ENCODE measurements at places on chromosomes 6 and 20.

- DNase-seq = no peak
These were observed 58.0 kb upstream of the MYL9 start for GRCh38 chr20:36483209-36483918.

DNA sequence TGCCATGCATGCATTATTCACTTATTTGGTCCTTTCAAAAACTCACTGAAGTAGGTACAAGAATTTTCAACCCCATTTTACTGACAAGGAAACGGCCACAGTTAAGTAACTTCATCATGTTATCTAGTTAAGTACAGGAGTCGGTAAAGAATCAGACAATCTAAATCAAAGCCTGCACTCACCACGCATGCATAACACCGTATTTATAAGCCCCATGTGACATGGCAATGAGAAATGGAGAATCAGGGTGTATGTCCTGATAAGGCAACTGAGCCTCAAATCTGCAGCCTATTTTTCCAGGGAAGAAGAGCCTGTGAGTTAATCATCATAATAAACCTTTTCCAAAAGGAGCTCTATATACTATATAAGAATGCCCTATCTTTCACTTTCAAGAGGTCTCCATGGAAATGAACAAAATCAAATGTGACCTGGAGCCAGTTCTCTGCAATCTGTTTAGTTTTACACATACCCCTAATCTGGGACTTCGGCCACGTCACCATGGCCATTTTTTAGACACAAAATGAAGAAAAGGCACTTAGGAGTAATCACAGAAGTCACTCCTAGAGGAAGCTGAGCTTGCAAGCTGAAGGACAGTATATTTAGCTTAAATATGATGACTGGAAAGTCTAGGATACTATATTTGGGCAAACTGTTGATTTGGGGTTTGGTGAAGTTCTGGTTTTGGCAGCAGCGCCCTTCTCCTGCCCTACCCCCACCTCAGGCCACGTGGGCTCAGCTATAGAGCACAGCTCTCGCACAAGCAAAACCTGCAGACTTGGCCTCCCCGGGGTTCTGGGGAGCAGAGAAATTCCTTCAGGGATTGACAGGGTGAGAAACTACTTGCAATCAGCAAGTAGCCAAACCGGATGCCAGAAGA lies 19.2 kb downstream of the TRAM2 start:
- no peak for DNase-seq

GRCh38 chr6:150266963-150267685 lies 101.7 kb upstream of the IYD start:
- DNase-seq = no peak

- no peak for DNase-seq
These were observed 736.9 kb upstream of the MARCKS start for GRCh38 chr6:113120224-113120581.

GRCh38 chr20:50848846-50849673 lies 54.2 kb downstream of the BCAS4 start:
- DNase-seq = no peak

GRCh38 chr6:166553563-166554271 lies 32.8 kb downstream of the RAMACL start:
- no peak for DNase-seq

- no peak for DNase-seq
These were observed 366.2 kb downstream of the TFAP2A start for GRCh38 chr6:10048370-10049297.

- DNase-seq = no peak
These were observed 251.8 kb upstream of the CITED2 start for GRCh38 chr6:139625998-139626975.

GRCh38 chr6:57257911-57258541 lies 35.9 kb upstream of the RAB23 start:
- no peak for DNase-seq

DNA sequence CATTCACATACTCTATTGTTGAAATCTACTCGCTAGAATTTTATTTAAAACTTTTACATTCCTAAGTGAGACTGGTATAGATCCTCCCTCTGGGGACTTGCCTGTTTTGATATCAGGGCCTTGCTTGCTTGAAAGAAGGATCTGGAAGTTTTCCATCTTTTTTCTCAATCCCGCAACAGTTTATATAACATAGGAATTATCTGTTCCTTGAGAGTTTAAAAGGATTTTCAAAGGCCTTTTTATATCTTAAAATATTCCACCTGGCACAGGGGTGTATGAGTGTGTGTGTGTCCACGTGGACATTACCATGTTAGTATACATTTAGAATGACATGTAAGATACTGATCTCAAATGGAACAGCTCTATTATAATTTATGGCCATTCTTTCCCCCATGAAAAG lies 96.3 kb downstream of the TRERF1 start:
- no peak for DNase-seq

- DNase-seq = no peak
These were observed 181.0 kb downstream of the LRFN2 start for GRCh38 chr6:40406175-40406574.

DNA sequence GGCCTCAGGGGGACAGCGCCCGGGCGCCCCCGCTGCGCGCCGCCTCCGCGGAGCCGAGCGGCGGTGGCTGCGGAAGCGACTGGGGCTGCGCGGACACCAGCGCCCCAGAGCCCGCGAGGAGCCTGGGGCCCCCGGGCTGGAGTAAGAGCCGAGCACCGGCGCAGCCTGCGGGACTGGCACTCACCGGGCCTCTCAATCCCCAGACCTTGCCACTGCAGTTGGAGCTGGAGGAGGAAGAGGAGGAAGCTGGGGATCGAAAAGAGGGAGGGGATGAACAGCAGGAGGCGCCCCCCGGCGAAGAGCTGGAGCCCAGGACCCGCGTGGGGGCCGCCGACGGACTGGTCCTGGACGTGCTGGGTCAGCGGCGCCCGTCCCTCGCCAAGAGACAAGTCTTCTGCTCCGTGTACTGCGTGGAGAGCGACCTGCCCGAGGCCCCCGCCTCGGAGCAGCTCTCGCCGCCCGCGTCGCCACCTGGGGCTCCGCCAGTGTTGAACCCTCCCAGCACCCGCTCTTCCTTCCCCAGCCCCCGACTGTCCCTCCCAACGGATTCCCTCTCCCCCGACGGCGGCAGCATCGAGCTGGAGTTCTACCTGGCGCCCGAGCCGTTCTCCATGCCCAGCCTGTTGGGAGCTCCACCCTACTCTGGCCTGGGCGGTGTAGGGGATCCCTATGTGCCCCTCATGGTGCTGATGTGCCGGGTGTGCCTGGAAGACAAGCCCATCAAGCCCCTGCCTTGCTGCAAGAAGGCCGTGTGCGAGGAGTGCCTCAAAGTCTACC lies 590 bp downstream of the RNF217 start:
- no peak for DNase-seq

DNA sequence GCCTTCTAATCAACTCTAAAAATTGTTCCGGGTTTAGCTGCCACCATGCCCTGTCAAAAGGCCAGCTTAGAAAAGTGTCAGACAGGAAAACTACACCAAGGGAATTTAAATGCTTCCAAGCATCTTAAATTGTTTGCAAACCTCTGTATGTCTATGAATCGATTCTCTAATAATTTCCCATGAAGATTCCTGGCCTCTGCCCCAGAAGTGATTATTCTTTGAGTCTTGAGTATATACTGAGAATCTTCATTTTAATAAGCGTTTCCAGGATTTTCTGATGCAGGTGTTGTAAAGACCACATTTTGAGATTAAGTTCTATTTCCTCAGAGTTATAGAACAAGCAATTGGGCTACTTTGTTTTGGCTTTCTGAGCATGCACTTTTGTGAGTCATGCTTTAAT lies 471.8 kb upstream of the JAG1 start:
- DNase-seq = no peak

DNA sequence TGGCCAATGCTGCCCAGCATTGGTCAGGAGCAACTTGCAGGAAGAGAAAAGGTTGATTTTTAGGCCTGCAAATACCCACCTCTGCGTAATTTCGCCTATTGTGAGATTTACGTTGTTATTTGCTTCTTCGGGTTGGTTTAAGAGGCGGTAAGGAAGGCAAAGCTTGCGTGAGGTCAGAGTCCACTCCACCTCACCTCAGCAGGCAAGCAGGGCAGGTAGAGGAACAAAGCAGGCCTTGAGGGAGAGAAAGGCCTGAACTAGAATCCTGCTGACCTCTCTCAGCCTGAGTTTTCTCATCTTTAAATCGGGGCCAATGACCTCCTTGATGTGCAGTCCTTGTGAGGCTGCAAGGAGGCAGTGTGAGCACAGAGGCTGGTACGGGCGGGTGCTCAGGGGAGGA lies 239.1 kb downstream of the CDC5L start:
- no peak for DNase-seq

GRCh38 chr6:120876424-120876823 lies 457.9 kb downstream of the TBC1D32 start:
- DNase-seq = no peak

DNA sequence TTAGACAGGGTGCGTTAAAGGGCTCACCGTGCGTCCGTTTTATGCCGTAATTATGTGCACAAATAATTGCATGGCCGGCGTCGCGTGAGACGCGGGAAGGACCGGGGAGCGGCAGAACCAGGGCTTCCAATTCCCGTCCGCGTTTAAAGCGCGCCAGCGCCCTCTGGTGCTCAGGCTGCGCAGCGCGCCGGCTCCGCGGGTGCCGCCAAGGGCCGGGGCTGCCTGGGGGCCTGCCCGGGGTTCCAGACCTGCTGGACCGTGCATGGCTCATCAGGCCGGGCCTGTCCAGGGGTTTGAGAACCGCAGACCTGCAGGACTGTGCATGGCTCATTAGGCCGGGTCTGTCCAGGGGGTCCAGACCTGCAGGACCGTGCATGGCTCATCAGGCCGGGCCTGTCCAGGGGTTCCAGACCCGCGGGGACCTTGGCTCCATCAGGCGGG lies 369.0 kb downstream of the THBS2 start:
- no peak for DNase-seq

- DNase-seq = no peak
These were observed 263.1 kb downstream of the TBX18 start for GRCh38 chr6:84501315-84501714.

GRCh38 chr6:26086211-26086610 lies 1.0 kb upstream of the HFE start:
- no peak for DNase-seq

DNA sequence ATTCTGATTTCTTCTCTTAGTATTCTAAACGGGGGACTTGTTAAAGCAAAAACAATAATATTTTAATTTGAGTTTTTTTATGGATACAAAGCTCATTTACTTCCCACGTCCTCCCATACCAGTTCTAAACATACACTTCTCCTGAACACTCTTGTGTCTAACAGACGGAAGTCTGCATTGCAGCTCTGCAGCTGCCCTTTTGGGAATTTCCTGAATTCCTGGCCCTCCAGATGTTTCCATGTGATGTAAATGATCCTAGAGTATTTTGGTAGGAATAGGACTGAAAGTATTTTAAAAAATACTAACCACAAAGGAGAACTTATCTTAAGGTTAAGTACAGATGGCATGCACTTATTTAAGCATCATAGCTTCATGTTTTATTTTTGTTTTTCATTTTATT lies 886.7 kb downstream of the TBC1D32 start:
- no peak for DNase-seq

GRCh38 chr20:35301426-35301825 lies 9.2 kb upstream of the FAM83C start:
- no peak for DNase-seq

- no peak for DNase-seq
These were observed 79.6 kb upstream of the AHI1 start for GRCh38 chr6:135577059-135577538.

DNA sequence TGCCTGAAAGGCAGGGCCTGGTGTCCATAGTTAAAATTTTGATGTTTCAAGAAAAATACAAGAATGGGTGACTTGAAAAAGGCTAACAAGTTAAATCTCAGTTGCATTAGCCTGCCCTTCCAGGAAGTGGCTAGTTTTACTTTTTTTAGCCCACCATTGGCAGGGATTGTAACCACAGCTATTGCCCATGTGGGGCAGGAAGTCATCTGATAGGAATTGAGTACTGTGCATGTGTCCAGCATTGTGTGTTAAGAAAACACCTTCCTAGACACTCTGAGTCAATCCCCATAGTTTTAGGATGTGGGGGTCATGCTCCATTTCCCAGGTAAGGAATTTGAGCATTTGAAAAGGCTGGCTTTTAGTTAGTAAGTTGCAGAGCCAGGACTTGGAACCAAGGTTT lies 26.9 kb downstream of the LYRM2 start:
- DNase-seq = no peak

DNA sequence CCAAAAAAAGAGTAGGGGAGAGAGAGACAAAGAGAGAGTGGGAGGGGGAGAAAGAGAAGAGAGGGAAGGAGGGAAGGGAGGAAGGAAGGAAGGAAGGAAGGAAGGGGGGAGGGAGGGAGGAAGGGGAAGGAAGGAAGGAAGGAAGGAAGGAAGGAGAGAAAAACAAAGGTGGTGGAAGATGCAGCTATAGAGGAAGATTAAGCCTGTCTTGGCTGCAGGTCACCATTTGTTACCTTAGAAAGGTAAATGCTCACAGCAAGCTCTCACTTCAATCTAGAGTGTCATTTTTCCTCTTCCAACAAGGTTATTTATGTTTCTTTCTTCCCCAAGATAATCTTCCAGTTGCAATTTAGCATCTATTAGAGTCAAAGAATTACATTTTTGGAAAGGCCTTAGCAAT lies 284.0 kb downstream of the PHACTR1 start:
- DNase-seq = no peak

All from hematopoietic multipotent progenitor cell treated with erythropoietin and hydrocortisone succinate and interleukin-3 and kit ligand, for 17 days (in vitro differentiated cells).